ENCODE measurements at places on chromosomes 11 and 22.

- DNase-seq: no peak
These were observed 100.9 kb downstream of the SYN3 start for GRCh38 chr22:32957200-32957803.

DNA sequence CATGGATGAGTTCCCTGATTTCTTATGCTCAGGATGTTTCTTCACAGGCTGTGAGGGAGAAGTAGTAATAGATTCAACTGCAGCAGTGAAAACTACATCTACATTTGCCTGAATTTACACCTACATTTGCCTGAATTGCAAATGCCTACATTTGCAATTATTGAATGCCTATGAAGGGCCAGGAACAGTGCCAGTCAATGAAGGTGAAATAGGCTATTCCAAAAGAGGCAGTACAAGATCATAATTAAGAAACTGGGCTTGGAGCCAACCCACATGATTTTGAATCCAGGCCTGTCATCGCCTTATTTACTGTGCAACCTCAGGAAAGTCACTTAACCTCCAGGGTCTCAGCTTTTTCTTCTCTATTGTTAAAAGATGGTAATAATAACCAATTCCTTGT lies 1353.3 kb downstream of the FAM181B start:
- no peak for DNase-seq

DNA sequence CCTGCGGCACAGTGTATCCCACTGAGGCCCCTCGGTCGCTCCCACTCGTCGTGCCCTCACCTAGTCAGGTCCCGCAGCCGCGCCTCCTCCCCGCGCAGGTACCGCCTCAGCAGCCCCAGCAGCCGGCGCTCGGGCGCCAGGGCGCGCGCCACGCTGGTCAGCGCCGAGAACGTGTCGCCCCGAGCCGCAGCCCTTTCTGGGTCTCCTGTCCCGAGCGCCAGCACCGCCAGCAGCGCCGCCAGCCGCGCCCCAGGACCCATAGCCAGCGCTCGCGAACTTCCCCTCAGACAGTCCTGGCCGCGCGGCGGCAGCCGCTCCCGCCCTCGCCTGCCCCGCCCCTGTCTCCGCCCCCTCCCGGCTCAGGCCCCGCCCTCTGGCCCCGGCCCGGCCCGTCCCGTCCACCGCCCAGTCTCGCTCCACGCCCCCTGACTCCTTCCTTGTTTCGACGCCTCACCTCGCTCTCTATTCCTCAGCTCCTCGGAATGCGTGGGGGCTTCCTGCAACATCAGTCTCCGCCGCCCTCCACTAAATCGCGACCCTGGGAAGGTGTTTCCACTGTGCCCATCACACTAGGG lies at the start of gene P4HA3:
Gene P4HA3, minus strand, starts transcription at position 289 of the 575 bp plus-strand sequence. Its CDS starts 29 bp downstream, at position 260.
- peak; percentile 31 for DNase-seq

- no peak for DNase-seq
These were observed 69.9 kb upstream of the CHRM4 start for GRCh38 chr11:46461461-46461927.

GRCh38 chr22:25636323-25636722 lies 71.8 kb downstream of the GRK3 start:
- no peak for DNase-seq

DNA sequence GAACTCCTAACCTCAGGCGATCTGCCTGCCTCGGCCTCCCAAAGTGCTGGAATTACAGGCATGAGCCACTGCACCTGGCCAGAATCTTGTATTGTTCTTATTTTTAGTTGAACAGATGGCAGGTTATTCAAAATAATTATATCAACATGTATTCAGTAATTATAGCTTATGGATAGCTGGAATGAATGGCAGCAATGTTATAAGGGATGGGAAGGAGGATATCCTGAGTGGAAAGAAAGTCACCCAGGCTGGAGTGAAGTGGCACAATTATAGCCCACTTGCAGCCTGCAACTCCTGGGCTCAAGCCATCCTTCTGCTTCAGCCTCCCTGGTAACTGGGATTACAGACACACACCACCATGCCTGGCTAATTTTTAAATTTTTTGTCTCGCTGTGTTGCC lies 88.1 kb downstream of the MED15 start:
- DNase-seq: no peak

- DNase-seq: no peak
These were observed 133.2 kb downstream of the DSCAML1 start for GRCh38 chr11:117663821-117664220.

DNA sequence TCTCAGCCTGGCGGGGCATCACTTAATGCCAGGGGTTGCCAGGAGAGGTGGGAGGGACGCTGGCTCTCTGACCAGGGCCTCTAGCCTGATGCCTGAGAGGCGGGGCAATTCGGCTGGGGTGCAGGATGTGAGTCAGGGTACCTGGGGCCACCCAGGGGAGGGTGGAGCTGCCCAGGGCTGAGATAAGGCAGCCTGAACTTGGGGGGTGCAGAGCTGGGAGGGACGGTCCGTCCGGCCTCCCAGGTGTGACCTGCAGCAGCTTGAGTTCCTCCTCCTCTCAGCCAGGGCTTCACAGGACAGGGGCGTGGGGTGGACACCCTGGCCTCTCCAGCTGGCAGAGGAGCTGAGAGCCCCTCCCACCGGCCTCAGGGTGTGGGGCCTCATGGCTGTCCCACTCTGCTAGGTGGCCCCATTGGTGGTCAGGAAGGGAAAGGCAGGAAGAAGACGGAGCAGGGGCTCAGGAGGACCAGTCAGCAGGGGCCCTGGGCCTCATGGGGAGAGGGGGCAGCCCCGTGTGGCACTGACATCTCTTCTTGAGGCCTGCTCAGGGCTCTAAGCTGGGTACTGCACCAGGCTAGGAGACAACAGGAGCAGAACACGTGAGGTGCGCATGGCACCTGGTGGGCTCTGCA lies 942 bp upstream of the RPS6KA4 start:
- no peak for DNase-seq

- no peak for DNase-seq
These were observed 69.7 kb downstream of the TENM4 start for GRCh38 chr11:79371152-79371551.

DNA sequence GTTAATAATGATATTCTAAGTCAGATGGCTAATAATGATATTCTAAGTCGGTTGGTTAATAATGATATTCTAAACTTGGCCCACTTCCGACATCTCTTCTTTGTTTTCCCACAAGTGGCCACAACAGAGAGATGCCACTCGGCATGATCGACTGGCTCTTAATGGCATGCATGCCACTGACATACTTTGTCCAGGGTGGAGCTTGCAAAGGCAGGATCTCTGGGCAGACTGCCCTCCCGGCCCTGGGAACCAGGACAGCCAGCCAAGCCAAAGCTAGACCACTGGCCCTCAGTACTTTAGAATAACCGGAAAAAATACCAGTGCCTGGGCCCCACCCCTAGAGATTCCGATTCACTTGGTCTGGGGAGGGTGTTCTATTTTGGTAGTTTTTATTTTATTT lies 78.1 kb downstream of the KIAA1671 start:
- no peak for DNase-seq

- no peak for DNase-seq
These were observed 3.0 kb downstream of the FIBP start for GRCh38 chr11:65885231-65885630.

DNA sequence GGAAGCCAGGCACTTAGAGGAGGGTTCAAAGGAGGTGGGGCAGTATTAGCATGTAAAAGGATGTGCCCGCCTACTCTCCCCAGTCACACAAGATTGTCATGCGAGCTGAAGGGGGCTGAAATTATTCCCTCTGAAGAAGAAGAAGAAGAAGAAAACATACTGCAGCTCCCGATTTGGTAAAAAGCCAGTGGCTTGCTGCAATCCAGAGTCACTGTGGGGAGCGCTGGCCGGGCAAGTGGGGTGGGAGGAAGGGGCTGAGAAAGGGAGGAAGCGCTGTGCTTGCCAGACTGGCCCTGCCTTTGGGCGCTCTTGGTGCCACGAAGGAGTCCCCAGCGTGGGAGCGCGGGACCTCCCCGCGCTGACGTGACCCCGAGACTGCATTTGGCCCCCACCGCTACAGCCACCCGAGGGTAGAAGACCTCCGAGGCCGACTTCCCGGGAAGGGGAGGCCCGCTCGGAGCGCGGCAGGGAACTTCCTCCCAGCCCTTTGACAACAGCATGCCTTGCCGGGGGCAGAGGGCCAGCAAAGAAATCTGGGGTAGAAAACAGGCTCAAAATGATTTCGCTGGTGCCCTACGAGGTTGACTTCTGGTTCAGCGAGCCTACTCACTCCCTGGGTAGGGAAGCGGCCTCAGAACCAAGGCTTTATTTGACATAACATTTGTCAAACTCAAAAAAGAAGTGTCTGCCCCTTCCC lies 906.3 kb downstream of the DLG2 start:
- DNase-seq: no peak

DNA sequence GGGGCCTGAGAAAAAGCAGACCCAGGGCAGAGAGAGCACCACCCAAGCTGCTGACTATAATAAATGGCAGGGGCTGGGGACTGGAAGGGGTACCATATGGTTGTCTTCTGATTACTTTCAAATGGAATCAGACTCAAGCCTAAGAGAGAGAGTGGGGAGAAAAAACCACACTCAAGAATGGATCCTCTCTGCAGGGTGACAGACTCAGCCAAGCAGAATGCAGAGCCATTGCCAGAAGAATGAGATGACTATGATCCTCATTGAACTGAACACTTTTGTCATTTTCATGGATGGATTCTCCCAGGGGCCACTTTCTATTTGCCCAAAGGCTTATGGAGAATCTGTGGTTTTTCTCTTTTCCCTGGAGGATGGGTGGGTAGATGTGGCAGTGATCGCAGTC lies 8.7 kb downstream of the UBASH3B start:
- DNase-seq: no peak

- no peak for DNase-seq
These were observed 7.6 kb upstream of the EXPH5 start for GRCh38 chr11:108601150-108601549.

DNA sequence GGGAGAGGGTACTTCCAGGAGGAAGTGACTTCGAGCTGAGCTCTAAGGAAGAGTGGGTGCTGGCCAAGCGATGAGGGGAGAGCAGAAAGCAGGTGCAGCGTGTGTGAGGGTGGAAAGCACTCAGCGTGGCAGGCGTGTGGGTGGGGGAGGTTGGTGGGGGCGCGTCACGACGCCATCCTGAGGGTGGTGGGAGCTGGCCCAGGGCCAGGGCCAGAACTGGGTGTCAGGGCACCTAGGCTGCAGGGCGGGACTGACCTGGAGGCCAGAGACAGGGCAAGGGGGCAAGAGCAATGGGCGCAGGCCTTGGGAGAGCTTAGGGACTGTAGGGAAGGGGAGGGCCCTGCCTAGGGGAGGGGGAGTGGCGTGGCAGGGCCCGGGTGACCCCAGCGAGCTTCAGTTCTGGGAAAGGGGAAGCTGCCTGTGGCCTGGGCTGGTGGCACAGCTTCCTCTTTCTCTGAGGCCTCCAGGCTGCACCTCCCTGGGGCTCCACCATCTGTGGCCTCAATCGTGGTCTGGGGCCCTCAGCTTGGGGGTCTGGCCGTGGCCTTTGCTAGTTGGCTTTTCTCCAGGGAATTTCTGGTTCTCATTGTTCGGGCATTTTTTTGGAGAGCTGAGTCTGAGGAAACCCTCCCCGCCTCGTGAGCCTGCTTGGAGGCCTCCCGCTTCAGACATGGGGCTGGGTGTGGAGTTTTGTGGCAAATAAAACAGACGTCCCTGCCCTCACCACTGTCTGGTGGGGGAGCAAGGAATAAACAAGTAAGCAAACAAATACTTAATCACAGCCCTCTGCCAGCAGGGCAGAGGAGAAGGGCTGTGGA lies 8.9 kb downstream of the RELT start:
- peak; percentile 37 for DNase-seq

GRCh38 chr11:102608699-102609098 lies 16.4 kb downstream of the MMP20 start:
- DNase-seq: no peak

- no peak for DNase-seq
These were observed 1.1 kb upstream of the MYRF start for GRCh38 chr11:61751384-61751783.

GRCh38 chr11:76382209-76382608 lies 1.1 kb downstream of the GVQW3 start:
- no peak for DNase-seq

- DNase-seq: no peak
These were observed 250.0 kb downstream of the NXPE2 start for GRCh38 chr11:114928260-114928870.

DNA sequence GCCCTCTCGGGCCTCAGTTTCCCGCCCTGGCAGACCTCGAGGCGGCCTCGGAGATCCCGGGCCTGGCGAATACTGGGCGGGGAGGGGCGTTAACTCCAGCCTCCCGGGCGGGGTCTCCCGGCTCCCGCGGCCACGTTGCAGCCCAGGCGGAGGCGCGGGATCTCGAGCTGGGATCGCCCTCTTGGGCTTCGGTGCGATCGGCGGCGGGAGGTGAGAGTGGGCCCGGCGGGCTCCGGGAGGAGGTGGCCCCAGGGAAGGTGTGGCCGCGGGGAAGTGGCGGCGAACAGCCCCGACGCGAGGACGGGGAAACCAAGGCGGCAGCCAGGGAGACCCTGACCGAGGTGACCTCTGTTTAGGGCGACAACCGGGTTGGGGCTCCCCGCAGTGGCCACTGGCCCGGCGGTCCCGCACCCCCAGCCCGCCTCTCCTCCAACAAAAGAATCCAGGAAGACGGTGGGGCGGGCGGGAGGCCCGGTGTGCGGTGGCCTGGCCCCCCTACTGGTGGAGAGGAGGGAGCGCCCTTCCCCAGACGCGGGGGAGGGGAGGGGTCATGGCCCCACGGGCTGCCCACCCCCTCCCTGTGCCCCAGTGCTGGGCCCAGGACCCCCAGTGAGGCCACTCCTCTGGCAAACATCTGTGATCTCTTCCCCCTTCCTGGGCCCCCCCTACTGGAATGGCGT lies at the start of gene PHETA2:
Gene PHETA2, plus strand, starts transcription at position 117 of the 680 bp plus-strand sequence. CDS start 3,046 bp downstream, outside the sequence.
- DNase-seq: no peak

DNA sequence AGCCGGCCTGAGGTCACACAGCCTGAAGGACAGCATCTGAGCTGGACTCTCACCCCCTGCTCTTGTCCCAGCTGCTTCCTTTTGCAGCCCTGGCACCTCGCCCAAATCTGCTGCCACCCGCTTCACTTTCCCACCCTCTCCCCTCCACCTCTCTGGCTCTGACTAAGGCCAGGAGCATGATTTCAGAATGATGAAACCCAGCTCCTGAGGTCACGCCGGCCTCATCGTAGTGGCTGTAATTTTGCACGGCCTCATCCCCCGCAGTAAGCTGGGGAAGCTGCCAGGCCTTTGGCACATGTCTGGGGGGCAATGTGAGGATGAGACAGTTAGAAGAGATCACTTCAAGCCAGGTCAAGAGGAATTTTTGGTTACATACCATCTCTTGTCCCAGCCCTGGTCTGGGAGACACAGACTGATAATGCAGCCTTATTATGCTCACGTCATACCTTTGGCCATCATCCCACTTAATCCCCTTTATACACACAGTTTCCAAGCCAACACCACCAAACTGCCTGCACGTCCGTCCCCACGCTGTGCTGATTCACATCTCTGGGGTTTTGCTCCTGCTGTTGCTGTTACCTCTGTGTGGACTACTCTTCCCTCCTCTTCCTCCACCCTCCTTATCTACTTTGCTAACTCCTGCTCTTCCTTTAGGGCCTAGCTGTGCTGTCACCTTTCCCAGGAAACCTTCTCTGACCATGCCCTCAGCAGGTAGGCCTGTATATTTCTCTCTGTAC lies 58.1 kb downstream of the CHRDL2 start:
- no peak for DNase-seq

- DNase-seq: no peak
These were observed 66.5 kb downstream of the FAM168A start for GRCh38 chr11:73531386-73531785.
